ENCODE measurements at places on chromosomes 12 and 14.

DNA sequence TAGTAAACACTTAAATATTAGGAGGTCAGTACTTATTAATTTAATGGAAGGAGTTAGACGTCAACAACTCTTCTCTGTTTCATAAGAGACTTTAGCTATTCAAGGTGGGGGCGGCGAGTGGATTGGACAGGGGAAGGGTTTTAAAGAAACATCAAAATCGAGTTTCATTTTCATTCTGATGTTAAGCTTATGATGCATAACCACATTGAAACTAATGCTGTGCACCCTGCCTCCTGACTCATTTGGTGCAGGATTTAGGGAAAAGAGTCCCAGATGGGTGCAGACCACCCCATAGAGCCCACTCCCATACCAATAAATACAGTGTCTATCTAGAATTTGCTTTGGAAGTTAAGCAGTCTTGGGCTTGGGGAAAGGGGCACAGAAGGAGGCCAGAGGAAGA, 7.4 kb downstream of the ZBTB39 start:
- DNase-seq, result no peak

DNA sequence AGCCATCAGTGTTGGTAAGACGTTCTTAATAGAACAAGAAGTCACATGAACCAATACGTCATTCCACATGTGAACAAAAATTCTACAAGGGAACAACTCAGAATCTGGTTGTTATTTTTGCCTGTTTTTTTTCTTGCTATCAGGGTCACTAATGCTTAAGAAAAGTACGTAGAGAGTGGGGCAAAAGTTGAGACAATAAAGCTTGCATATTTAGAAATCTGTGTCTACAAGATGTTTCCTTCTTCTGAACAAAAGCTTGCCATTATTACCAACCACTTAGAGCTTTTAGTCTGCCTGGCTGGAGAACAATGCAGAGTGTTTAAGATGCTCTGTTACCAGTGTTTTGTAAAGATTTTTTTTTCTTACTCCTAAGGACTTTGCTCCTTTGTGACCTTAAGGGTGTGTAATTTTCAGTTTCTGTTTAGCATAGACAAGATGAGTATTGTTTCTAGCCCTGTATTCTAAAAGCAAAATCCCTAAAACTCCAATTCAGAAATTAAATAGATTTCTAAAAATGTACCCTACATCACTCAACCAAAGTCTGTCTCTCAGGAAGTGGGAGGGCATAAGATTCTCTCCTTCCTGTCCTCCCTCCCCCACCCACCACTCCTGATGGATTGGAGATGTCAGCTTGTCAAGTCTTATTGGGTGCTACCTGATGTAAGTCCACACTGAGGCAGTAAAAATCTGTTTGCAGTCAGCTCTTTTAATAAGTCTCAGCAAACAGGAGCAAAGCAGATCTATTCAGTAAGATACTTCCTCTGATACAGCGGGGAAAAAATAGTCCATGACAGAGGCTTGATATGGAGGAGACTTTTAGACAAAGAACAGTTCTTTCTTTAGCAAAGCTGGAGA, 267.6 kb downstream of the GRIN2B start:
- no peak for DNase-seq

DNA sequence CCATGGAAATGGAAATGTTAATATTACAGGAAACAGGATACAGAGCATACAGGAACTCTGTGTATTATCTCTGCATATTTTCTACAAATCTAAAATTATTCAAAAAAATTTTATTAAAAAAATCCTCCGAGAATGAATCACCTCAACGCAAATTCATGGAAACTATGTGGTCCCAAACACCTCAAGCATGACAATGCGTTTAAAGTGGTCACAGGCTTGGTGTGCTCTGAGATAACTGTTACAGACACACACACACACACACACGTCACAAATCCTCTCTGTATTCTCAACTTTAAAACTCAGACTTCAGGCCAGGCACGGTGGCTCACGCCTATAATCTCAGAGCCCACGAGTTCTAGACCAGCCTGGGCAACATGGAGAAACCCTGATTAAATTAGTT, 45.3 kb upstream of the MTERF2 start:
- no peak for DNase-seq

GRCh38 chr12:129928643-129929042, 24.8 kb upstream of the TMEM132D start:
- DNase-seq, result no peak

DNA sequence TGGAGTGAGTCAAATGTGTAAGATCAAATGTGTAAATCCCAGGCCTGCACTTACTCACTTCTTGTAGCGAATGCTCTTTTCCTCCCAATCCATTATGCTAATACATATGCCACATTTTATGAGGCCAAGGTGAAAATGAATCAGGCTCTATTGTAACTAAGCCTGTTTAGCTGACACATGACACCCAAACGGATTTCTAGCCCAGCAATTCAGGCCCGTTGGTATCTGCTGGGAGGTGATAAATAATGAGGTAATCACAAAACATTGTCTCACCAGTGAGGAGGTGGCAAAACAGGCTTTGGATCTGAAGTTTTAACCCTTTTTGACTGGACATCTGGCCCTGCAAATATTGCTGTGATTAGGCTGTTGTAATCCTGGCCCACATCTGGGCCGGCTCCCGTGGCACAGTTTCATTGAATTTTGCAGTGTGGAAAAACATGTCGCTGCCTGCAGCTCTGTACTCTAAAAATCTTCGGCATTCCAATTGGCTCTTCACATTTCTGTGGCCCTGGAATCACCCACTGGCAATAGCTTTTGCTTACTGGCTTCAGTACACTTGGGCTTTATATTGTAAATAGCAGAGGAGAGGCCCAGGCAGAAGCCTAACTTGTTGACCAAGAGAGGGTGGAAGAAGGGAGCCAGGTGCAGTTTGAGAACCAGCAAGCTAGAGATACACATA, 106.1 kb downstream of the PAX9 start:
- DNase-seq, result no peak

GRCh38 chr14:79709573-79709972, 501.7 kb downstream of the DIO2 start:
- DNase-seq, result no peak
